Stimulated activated CD8-positive, alpha-beta memory T cell treated with anti-CD3 and anti-CD28 coated beads, Interleukin-7, amount 100 ng/mL, for 1 hour (primary cell): ENCODE measurements at places on chromosomes 1 and 21.

GRCh38 chr21:39610703-39611102 is 2.0 kb upstream of the B3GALT5 start:
- DNase-seq: no peak

DNA sequence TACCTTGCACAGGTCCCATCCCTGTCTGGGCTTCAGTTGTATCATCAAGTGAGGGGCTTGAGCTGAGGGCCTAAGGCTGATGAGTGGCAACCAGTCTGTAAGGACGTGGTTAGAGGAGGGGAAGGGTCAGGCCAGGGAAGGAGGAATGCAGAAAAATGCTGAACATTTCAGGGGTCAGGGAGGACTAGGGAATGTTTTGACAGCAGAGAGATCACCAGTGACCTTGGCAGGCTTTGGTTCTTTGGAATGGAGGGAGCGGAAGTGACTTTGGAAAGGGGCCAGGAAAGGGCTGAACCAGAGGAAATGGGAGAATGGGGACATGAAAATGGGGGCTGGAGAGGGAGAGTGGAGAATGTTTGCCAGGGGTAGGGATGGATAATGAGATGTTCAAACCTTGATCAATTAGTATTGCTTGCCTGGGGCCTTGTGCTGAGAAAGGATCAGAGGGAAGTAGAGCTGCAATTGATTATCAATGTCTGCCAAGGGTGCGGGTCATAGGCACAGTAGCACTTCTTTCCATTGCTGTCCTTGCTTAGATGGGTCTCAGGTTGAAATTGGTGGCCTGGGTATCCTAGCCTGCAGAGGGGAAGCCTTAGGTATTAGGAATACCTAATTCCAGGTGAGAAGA is 7.4 kb downstream of the LDLRAP1 start:
- DNase-seq: no peak

- DNase-seq: no peak
Measured at GRCh38 chr1:81869307-81869706, 68.6 kb downstream of the ADGRL2 start.

GRCh38 chr1:168454211-168454815 is 89.5 kb downstream of the XCL2 start:
- no peak for DNase-seq

DNA sequence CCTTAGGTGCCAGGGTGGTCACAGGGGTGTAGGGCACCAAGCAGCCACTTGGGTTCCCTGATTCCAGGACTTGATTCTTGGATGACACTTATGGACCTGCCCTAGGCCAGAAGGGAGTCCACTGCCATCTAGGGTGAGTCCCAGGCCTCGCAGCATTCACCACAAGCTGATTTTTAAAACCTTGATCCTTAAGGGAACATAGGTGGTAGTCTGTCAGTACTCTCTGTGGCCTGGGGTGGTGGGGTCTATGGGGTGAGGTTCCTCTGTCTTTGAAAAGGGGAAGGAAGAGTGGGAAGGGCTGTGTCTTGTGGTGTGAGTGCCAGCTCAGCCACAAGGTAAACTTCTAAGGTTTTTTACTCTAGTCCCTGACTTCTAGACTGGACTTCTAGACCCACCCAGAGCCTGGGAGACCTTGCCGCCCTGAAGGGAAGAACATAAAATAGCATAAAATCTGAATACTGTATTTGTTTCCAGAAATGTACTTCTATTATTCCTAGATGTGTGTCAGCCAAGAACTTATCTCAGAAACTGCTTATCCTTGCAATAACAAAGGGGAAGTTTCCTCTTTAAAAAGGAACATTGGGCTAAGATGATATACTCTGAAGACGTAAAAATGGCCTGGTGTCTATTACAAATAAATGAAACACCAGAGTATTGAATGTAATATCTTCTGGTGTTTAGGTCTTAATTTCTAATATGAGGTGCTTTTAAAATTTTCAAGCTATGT is 757.3 kb downstream of the LTN1 start:
- no peak for DNase-seq

DNA sequence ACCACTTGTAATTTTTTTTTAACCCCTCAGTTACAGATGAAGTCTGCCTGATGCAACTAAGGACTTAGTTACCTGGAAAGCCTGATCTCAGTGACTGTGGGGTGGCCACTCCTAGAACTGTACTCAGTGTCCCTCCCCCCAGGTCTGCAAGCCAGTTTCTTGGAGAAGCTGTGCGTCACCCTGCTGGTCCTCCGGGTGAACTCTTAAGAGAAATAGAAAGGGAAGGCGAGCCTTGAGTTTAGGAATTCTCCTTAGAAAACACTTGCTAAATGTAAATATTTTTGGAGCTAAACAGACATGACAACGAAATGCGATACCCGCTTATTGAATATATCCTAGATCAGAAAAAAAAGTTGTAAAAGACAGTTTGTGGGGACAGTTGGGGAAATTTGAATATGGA is 730 bp downstream of the SLC16A4 start:
- no peak for DNase-seq

DNA sequence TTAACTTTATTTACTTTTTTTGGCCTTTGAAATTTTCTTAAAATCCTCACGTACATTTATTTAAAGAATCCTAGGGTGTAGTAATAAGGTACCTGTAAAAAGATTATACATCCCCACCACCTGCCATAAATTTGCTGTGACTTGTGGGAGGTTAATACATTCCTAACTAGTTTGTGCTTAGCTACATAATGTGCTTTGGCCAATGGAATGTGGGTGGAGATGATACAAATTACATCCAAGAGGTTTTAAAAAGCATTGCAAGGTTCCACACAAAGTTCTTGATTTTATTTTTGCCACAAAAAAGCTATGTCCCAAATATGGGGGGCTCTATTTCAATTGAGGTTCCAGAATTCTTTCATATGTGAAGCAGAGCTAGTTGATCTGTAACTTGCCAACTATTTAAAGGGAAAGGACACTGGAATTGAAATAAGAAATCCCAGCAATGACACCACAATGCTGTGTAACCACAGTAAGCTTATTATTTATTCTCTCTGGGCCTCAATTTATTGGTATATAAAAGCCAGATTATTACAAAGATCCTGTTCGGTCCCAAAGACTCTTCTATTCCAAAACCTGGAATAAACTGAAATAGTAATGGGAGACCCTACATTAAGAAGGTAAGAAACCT is 15.7 kb downstream of the ASPM start:
- DNase-seq: no peak

DNA sequence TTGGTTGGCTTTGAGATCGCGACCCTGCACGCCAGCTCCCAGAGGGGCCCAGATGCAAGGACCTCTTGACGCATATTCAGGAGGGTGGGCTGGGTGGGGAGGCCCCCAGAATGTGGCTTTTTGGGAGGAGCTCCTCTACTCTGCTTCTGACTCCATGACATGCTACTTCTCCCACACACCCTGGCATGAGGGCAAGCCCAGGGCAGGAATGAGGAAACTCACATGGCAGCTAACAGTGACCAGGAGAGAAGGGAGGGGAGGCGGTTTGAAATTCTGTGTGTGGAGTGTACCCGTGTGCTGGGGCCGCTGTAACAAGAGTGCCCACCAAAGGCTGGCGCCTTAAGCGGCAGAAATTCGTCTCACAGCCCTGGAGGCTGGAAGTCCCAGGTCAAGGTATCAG is 61.3 kb upstream of the GPR153 start:
- no peak for DNase-seq

GRCh38 chr1:2042830-2043773 is 7.1 kb upstream of the PRKCZ start:
- DNase-seq: no peak

- DNase-seq: no peak
Measured at GRCh38 chr1:111733183-111733991, 5.8 kb downstream of the INKA2 start.

DNA sequence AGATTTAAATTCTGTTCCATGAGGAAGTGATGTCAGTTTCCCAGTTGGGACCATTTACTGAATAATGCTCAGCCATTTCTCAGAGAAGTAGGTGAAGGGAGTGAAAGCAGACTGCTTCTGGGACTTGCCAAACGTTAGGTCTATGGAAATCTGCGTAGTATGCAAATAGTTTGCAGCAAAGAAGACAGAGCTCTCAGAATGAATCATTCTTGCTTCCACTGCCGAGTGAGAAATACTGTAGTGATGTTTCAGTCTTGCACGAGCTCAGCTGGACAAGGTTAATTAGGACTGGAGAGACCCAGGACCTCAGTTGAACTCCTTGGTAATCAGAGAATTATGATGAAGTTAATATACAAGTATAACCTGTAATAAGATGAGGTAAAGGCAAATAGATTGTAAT is 317.7 kb upstream of the DAB1 start:
- no peak for DNase-seq

DNA sequence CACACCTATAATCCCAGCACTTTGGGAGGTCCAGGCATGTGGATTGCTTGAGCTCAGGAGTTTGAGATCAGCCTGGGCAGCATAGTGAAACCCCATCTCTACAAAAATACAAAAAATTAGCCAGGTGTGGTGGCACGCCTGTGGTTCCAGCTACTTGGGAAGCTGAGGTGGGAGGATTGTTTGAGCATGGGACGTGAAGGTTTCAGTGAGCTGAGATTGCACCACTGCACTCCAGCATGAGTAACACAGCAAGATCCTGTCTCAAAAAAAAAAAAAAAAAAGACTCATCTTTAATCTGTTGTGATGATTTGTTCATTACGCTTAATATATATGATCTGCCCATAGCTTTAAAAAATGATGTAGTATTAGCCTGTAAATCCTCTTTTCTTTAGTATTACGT is 44.0 kb downstream of the OR10J1 start:
- no peak for DNase-seq

GRCh38 chr1:58979086-58979485 is 195.2 kb upstream of the JUN start:
- DNase-seq: no peak

DNA sequence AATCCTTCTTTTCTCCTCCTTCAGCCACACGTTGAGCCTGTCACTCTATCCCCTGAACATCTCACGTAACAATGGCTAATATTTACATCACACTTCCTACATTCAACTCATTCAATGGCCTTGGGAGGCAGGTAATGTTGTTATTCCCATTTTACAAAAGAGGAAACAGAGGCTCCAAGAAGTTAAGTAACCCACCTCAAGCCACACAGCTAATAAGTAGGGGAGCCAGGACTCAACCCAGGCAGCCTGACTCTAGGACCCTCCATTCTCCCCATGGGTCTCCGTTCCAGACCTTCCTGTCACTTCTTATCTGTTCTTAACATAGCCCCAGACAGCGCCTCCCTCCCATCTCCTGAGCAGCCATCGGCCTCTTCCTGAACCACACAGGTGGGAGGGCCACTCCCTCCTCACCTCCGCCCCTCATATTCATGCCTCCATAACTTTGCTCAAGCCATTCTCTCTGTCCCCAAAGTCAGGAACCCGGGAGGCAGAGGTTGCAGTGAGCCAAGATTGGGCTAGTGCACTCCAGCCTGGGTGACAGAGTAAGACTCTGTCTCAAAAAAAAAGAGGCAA is 2.2 kb downstream of the PADI4 start:
- DNase-seq: no peak

DNA sequence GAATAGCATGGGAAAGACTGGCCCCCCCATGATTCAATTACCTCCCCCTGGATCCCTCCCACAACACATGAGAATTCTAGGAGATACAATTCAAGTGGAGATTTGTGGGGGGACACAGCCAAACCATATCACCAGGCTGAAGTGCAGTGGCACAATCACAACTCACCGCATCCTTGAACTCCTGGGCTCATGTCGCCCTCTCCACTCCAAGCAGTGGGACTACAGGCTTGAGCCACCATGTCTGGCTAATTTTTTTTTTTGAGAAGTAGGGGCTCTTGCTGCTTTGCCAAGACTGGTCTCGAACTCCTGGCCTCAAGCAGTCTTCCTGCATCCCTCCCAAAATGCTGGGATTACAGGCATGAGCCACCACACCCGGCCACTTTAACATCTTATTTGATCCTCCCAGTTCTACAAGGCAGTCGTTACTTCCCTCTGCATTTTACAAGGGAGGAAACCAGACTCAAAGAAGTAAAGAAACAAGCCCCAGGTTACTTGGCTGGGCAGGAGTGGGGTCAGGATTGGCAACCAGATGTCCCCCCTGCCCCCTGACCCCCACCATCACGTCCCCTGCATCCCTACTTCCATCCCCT is 26.9 kb upstream of the ACTL8 start:
- no peak for DNase-seq

DNA sequence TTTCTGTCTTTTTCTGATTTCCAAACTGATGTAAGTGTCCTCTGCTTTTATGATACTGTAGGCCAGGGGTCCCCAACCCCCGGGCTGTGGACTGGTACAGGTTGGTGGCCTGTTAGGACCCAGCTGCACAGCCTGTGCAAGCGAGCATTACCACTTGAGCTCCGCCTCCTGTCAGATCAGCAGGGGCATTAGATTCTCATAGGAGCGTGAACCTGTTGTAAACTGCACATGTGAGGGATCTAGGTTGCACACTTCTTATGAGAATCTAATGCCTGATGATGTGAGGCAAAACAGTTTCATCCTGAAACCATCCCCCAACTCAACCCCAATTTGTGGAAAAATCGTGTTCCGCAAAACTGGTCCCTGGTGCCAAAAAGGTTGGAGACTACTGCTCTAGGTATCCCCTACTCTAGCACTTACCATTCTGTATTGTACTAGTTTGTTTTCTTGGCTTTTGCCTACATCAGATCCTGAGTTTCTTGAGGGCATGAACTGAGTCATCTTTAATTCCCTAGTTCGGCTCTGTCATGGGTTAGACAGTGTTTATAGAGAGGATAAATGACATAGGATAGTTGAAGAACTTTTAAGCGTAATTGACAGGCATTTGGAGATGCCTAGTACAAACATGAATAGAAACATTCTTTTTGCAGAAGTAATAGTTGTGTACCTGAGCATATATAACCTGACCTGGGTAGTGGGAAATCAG is 4.1 kb downstream of the ABCD3 start:
- no peak for DNase-seq

DNA sequence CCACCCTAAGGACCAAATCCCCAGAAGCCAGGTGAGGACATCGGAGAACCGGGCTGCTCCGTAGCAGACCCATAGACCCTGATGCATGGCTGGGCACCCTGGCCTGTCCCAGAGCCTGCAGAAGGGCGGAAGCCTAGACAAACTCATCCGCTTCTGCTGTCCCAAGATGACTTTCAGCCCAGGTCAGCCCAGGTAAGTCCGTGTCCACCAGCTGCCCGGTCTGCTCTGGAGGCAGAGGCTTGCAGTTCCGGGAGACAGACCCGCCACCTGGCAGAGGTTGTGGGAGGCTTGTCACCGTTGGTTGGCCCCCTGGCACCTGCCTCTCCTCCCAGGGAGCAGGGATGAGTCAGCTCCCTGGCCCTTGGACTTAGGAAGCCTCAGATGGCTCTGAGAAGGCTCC is 22.8 kb upstream of the POFUT2 start:
- no peak for DNase-seq

DNA sequence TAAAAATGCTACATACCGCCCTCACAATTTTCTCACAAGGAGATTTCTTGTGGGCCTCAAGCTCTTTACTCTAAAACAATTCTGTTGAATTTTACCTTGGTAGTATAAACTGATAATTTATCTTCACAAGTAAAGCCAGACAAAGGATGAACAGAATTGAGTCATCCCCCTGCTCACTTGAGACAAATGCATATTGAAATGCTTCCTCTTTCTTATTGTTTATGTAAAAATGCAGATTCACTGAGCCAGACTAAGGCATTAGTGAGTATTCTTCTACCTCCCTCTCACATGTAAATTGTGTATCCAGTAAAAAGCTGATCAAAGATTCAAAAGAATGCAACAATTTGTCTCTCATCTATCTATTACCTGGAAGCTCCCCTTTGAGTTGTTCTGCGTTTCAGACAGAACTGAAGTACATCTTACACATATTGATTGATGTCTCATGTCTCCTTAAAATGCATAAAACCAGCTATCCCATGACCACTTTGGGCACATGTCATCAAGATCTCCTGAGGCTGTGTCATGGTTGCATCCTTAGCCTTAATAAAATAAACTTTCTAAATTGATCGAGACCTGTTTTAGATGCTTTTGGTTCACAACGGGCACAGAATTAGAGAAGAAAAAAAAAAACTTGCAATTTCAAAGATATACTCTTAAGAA is 743.1 kb upstream of the B3GALT2 start:
- no peak for DNase-seq
